Osteoblast (primary cell): ENCODE measurements at places on chromosomes 11 and 22. TPM values are rescaled to one million over a fixed set of nuclear protein-coding genes. Genes with fewer than 3 reads are reported as not detected.

CAT gene
- total RNA-seq: 56.6 and 62.6 TPM in 2 replicates

CEP126 gene
- 3.6 and 4.1 TPM in 2 replicates for total RNA-seq

SLC17A6 gene
- total RNA-seq: not detected in 2 replicates

SCGB1D2 gene
- not detected in 2 replicates for total RNA-seq

DNA sequence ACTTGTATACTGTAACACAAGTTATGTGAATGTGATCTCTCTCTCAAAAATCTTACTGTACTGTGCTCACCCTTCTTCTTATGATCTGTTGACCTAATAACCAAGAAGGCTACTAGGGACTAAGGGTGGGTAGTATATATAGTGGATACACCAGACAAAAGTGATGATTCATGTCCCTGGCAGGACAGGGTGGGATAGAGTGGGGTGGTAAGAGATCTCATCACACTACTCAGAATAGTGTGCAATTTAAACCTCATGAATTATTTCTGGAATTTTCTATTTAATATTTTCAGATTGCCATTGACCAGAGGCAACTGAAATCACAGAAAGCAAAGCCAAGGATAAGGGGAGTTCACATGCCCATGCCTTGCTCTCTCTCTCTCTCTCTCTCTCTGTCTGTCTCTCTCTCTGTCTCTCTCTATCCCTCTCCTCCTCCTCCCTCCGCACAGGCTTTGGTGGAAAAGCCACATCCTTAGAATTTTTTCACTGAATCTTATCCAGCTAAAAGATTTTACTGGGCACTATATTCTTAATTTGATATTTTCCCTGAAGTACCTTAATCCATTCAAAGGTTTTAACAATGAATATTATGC is 12.0 kb upstream of the STK33 start:
- DNase-seq: no peak

DNA sequence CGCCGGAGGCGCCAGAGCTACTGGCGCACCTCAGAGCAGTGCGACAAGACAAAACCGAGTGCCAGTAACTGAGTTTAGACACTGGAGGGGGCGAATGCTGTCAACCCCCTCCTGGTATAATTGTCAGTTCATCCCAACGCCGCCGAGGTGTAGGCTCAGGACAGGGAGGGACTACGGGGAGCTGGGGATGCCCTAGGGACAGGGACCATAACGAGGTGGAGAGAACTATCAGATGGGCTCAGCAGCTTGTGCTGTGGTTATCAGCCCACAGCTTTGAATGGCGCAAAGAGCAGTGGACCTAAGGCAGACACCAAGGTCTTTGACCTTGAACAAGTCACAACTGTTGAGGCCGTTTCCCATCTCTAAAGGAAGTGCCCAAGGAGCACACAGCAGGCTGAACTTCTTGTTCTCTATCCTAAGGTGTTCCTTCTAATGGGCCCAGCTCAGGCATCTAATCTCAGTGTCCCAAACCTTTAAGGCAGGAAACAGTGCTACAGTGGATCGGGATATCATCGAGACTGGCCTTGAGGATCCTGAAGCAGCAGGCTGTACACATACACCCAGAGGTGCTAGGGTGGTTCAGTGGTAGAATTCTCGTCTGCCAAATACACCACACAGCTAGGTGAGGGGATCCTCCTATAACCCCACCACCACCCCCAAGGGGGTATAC is 958 bp upstream of the TUT1 start:
- DNase-seq: peak; percentile 61

KRTAP5-2 gene
- not detected in 2 replicates for total RNA-seq

DDTL gene
- 1.8 TPM in 2 replicates for total RNA-seq

GRCh38 chr11:66432597-66432996 is 6.1 kb downstream of the MRPL11 start:
- DNase-seq: no peak

POU2AF2 gene
- total RNA-seq: not detected in 2 replicates

- no peak for DNase-seq
These were observed 13.3 kb downstream of the SLCO2B1 start for GRCh38 chr11:75163921-75164849.

DNA sequence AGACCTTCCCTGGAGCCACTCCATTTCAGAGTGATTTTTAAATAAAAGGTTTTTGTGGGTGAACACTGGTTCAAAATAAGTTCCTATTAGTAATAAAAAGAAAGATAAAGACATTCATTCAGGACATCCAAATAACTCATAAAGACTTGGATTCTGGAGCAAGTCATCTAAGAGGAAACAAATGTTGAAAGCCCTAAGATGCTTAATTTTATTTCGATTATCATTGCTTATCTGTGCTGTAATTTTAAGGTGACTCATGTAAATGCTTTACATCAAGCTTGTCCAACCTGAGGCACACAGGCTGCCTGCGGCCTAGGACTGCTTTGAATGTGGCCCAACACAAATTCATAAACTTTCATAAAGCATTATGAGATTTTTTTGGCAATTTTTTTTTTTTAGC is 34.2 kb upstream of the DBX1 start:
- no peak for DNase-seq

SLC16A8 gene
- total RNA-seq: not detected in 2 replicates

MYBPC3 gene
- total RNA-seq: not detected in 2 replicates

DNA sequence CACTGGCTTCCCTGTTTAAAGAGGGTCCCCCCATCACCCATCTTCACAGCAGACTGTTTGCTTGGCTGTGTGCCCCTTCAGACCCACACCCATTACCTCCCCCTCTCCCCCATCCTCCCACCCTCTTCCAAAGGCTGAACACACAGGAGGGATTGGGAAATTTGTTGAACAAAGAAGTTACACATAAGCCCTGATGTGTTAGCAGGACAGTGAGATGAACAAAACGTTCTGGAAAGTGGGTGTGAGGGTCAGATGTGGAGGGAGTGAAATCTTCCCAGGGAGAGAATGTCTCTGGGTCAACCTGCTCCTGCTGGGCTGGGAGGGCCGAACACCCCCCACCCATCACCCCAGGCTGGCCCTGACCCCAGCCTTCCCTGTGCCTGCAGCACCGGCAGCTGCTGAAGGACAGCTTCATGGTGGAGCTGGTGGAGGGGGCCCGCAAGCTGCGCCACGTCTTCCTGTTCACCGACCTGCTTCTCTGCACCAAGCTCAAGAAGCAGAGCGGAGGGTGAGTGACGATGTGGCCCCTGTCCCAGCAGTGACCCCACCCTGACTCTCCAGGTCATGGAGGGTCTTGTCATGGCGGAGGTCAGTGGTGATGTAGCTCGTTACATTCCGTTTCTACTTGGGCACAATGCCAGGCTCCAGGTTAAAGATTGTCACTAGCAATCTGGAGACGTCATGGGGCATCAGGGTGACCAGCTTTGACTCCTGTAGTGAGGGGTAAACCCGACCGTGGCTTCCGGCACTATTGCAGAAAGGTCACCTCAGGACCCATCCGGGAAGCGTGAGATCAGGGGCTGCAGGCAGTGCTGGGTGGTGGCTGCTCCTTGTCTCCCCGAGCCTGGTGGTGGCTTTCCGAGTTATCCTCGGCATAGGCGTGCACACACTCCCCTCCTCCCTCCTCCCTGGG is 103.5 kb downstream of the BCR start:
- DNase-seq: no peak

- DNase-seq: no peak
These were observed 192.6 kb downstream of the HIPK3 start for GRCh38 chr11:33449798-33450197.

HDHD5 gene
- total RNA-seq: 25.6 and 31.8 TPM in 2 replicates

GRCh38 chr22:32801537-32802236 is at the start of gene TIMP3:
TSS of gene TIMP3 (plus strand) at chr22:32801705. CDS start at chr22:32802002, 297 bp downstream.
- DNase-seq: peak; percentile 98

- DNase-seq: no peak
These were observed 8.4 kb upstream of the SYT13 start for GRCh38 chr11:45294499-45294898.

GRCh38 chr11:76397383-76397782 is 16.3 kb downstream of the GVQW3 start:
- no peak for DNase-seq

DNA sequence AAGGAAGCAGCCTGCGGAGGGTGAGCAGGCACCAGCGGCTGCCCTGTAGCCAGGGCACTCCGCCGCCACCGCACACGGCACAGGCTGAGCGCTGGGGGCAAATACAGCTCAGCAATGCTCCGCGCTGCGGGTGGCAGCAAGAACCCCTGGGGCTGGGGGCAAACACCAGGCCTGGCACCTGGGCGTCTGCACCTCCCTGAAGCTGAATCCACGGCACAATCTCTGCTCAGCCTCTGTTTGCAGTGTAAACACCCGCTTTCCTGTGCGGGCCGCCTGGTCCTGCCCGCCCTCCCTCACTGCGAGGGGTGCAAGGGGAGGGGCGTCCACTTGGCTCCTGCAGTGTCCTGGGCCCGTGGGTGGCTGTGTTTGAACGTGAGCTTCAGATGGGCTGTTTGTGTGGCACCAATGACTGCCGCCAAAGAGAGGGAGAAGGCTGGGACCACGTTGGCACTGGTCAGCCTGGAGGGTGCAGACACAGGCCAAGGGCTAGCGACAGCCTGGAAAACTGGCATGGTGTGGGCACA is 14.8 kb upstream of the MPPED1 start:
- DNase-seq: peak; percentile 71

GRCh38 chr22:45460288-45461109 is 42.2 kb upstream of the FBLN1 start:
- DNase-seq: peak; percentile 15

TENM4 gene
- total RNA-seq: 63.3 and 76.9 TPM in 2 replicates

GRCh38 chr22:25990940-25991339 is 178.3 kb upstream of the SEZ6L start:
- DNase-seq: no peak

PRRG4 gene
- total RNA-seq: 0.29 and 0.36 TPM in 2 replicates

- no peak for DNase-seq
These were observed 19.7 kb upstream of the TTLL12 start for GRCh38 chr22:43206509-43207161.

RNF121 gene
- 32.1 and 32.2 TPM in 2 replicates for total RNA-seq

POTEH gene
- under 0.01 TPM in 2 replicates for total RNA-seq

DNA sequence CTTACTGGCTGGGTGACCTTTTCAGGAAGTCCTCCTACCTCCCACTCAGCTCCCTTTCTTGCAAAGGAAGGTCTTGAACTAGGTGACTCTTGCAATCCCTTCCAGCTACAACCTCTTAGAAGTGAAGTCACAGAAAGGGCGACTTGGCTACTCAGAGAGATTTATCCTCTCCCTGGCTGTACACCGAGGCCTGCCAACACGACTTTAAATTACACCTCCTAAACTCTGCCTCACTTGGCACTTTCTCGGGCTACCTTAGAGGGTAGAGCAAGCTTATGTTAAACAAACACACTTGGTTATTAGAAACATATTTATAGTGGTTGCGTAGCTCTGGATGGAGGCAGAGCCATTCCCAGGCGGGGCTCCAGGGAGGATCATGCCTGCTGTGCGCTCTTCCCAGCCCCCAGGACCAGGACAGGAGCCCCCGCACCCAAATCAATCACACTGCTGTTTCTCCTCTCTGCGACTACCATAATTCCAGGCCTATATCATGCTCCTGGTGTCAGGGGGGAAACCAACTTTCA is 358.4 kb downstream of the BUD13 start:
- DNase-seq: no peak

- DNase-seq: no peak
These were observed 173.3 kb downstream of the GRIA4 start for GRCh38 chr11:105783216-105783615.

DNA sequence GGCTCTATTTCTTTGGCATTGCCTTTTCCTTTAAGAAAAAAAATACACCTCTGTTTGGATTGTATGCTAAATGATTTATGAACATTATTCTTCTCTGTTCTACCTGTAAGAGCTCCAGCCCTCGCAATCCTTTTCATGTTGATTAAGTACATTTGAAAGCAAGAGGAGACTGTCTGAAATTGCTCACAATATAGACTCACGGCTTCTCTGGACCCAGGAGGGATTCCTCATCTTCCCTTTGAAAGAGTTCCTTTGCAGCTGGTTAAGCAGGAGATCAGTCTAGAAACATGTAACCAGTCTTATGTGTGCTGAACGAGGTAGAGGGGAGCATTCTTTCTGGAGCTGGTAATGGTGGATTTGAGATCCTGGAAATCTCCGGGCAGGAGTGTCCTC is 47.4 kb downstream of the PKNOX2 start:
- DNase-seq: no peak

DNA sequence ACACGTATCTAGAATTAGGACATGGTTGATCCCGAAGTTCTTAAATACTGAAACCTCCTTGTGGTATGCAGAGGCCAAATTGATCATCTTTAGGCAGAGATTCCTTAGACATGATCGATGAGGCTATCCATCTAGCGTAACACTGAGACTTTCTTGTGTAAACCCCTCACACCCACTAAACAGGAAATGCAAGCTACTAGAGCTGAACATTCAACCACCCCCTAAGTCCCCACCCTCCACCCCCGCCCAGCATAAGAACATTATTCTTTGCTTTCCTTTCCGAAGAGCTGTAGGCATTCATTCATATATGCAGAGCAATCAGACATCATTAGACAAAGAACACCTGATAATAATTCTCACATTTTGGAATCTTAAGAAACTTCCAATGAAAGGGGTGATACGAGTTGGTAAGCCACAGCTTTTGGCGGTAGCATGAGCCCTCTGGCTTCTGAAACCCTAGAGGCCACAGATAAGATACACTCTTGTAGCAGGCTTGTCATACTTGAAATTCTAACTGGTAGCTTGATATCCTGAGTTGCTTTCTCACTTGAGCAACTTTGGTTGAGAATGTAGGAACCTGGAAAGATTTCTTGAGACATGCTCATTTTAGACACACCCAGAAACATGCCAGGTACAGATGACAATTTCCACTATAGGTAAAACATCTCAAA is 42.2 kb downstream of the FLI1 start:
- no peak for DNase-seq

DNA sequence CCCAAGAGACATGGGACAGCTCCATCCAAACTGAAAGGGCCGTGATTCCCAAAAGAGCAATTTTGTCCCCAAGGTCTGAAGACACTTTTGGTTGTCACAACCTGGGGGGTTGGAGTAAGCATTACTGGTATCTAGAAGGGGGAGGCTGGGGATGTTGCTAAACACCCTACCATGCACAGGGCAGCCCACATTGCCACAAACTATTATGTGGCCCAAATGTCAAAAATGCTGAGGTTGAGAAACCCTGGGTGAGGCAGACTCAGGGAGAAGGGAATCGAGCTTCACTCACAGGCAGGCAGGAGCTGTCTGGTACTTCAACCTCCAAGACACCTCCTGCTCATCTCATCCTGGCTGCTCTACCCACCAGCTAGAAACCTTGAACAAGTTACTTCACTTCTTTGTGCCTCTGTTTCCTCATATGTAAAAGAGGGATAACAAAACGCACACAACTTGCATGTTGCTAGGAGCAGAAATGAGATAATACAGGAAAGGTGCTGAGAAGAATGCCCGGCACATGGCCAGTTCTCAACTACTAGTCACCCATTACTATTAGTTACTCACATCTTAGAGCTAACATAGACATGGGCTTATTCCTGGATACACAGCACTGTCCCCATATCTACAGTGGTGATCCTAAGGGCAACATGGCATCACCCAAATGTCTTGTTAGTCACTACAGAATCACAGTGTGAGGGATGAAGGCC is 8.8 kb downstream of the SERPIND1 start:
- no peak for DNase-seq

GRCh38 chr11:18731441-18731840 is 5.5 kb upstream of the IGSF22 start:
- no peak for DNase-seq

- DNase-seq: no peak
These were observed 11.9 kb upstream of the MRTFA start for GRCh38 chr22:40648386-40648785.

- DNase-seq: no peak
These were observed 15.5 kb downstream of the DCPS start for GRCh38 chr11:126319374-126319740.

GRCh38 chr11:107696140-107696539 is 15.7 kb downstream of the SLN start:
- peak; percentile 85 for DNase-seq

GRCh38 chr11:66868726-66869566 is 12.1 kb downstream of the LRFN4 start:
- peak; percentile 89 for DNase-seq
